Activated CD4-positive, alpha-beta T cell treated with anti-CD3 and anti-CD28 coated beads, Interleukin-2, amount 50 U/mL, for 16 hours (primary cell): ENCODE measurements at places on chromosomes 1 and 21.
A peak's percentile ranks its signal among the peaks of the same experiment; 100 is the strongest.

GRCh38 chr1:79874289-79874688, 867.8 kb upstream of the ADGRL4 start:
- no peak for DNase-seq

GRCh38 chr21:31992391-31992790, 119.6 kb downstream of the HUNK start:
- no peak for DNase-seq

GRCh38 chr1:59455206-59455605, 158.3 kb downstream of the FGGY start:
- DNase-seq, result no peak

- DNase-seq, result no peak
Observed at GRCh38 chr1:69175053-69175452, 392.7 kb upstream of the LRRC7 start.

GRCh38 chr1:29669158-29669871, 433.0 kb downstream of the PTPRU start:
- DNase-seq, result no peak

- DNase-seq, result peak; percentile 76
Observed at GRCh38 chr1:235887676-235888075, 21.0 kb upstream of the LYST start.

DNA sequence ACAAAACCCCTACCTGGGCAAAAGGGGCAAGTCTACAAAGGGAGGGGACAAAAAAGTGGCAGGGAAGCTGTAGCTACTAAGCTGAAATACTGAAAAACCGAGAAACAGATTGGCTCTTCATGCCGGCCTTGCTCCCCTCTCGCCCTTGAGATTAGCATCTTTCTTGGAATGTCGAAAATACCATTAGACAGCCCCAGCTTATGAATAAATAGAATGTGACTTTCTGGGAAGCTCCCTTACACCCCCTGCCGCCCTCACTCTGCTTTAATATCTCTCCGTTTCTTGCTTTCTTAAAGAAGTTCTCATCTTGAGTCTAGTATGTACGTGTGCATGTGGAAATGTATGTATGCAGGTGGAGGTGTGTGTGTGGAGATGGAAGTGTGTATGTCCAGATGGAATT, 14.1 kb downstream of the TRAF3IP3 start:
- no peak for DNase-seq

DNA sequence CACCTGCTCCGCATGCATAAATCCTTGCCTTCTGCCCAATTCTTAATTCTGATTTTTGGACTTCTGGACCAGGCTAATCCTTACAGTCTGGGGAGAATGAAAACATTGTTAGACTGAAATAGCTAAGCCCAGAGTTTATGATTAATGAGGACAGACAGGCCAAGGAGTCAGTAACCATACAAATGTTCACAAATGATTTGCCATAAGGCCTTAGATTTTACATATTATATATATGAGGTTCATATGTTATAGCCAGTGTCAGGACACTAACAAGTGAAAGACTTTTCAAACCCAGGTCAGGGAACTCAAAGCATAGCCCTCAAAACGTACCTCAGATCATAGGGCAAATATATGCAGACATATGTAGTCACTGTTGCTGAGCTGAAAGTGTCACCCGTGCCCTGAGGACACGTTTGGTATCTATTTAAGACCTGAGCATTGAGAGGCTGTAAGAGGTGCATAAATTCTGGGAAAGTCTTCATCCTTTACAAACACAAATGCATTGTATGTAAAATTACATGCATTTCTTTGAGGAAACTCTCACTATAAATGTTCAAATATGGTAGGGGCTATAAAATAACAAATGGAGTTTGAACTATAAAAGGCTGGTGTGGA, 45.3 kb upstream of the FBXO28 start:
- no peak for DNase-seq

DNA sequence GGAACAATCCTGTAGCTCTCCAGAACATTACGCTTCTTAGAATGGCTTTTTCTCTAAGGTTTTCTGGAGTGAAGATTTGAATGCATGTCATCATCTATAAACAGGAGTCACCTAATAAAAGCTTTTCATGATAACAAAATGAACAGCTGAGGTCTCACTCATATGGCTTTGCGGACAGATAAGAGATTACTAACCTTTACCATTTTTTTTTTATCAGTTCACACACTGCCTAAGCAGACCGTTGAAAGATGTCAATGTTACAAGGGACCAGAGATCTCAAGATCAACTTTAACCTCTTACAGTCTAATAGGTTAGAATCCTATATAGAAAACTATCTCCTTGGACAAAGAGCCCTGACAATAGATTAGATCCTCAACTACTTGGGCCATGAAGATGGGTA, 41.4 kb downstream of the SCMH1 start:
- no peak for DNase-seq

GRCh38 chr1:182589520-182589919, 464 bp upstream of the RNASEL start:
- DNase-seq, result no peak

DNA sequence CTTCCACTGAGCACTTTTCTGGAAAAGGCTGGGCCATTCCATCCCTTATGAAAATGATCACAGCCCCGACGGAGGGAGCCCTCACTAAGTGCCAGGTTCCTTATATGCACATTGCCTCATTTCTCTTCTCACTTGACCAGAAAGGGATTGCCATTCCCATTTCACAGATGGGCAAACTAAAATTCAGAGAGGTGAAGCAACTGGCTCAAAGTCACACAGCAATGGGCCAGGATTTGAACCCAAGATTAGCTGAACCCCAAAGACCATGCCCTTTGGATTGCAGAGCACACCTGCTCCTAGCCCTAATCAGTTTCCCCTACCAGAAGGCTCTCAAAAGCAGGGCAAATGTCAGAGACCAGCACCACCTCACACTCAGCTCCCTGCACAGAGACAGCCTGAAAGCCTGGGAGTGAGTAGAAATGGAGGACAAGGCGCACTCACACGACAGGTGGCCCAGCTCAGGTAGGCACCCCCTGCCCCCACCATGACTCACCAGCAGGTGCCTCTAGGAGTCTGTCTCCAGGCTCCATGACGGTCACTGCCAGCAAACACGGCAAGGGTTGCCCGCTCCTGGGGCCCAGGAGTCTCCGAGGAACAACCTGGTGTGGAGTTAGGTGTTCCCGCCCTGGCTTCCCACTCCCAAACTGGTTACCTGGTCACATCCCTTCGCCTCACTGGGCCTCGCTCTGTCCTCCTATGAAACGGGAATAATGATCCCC, 21.7 kb downstream of the SDC3 start:
- DNase-seq, result no peak

GRCh38 chr1:22104865-22105437, 37.9 kb downstream of the WNT4 start:
- DNase-seq, result peak; percentile 69

DNA sequence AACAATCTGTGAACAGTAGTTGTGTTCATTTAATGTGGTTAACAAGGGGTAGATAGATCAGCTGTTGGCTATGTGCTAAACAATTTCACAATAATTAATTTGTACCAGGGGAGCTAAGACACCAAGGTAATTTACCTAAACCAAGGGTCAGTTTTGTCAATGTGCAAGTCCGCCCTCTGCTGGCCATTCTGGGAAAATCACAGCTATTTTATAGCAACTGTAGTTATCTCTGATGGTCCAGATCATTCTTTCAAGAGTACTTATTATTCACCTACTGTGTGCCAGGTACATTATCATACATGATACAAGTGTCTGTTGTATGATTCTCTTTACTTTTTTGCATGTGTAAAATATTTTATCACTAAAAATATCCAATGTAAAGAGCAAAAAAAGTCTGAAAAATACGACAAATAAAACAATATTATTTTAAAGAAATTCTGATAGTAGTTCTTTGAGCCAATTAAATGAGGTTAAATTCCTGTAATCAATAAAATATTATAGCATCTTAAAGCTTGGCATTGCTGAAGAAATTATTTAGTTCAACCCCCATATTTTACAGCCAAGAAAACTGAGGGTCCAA, 312.3 kb upstream of the FAM78B start:
- DNase-seq, result peak; percentile 55

GRCh38 chr1:173355281-173356031, 121.7 kb upstream of the PRDX6 start:
- DNase-seq, result no peak

DNA sequence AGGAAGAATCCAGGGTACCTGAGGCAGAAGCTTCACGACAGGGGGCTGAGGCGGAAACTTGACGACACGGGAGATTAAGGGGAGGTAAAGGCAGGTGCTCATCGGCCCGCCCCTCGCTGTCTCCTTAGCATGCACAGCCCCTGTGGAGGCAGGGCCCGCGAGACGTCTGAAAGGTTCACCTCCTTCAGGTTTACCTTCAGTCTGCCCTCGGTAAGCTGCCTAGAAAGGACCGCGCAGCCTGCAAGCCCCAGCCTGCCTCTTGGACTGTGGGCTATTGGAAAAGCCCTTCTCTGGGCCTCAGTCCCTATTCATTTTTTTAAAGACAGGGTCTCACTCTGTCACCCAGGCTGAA, 28.5 kb downstream of the KNCN start:
- DNase-seq, result no peak

GRCh38 chr1:33177996-33178540, 3.8 kb downstream of the TRIM62 start:
- no peak for DNase-seq

DNA sequence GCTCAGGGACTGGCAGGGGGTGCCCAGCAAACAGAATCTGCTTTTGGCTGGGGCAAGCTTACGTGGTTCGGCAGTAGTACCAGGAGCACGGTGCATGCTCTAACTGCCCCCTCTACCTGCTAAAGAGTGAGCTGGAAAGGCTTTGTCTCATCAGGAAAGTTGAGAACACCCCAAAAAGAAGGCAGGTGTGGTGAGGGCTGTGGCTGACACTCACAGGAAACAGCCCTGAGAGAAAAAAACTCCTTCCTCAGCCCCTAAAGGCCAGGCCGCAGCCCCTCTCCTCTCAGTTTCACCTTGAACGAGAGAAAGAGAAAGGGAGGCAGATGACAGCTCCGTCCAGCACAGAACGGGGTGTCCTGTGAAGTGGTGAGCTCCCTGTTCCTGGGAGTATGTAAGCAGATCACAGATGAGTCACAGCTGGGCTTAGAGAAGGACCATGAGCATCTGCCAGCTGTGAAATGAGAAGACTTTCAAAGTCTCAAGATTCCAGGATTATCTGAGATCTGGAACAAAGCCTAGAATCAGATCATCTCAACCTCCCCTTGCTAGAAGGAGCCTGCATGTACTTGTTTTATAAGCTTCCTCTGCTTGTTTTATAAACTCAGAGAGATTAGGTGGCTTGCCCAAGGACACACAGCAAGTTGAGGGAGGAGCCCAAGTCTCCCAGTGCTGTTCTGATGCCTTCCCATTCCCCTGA, 13.4 kb downstream of the LAPTM5 start:
- peak; percentile 56 for DNase-seq

- DNase-seq, result no peak
Observed at GRCh38 chr1:31793586-31794285, 22.1 kb downstream of the SPOCD1 start.

- no peak for DNase-seq
Observed at GRCh38 chr1:71656902-71657301, 576.1 kb upstream of the ZRANB2 start.

- DNase-seq, result peak; percentile 47
Observed at GRCh38 chr1:233721004-233721595, 107.2 kb downstream of the KCNK1 start.

DNA sequence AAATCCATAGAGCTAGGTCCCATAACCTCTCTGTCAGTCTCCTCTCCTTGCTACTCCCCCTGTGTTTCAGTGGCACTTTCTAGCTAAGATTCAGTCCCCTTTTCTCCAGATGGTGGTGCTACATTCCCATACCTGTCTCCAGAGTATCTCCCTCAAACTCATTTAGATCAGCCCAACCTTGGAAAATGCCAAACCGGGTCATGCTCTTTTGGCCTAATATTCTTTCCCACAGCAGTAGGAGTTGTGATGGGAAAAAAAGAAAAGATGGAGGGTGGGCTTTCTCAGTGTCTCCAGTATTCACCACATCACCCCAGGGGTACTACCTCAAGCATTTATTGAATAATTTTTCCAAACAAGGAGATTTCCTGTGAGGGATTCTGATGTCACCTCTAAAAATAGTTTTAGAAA, 3.2 kb upstream of the RXFP4 start:
- peak; percentile 70 for DNase-seq

DNA sequence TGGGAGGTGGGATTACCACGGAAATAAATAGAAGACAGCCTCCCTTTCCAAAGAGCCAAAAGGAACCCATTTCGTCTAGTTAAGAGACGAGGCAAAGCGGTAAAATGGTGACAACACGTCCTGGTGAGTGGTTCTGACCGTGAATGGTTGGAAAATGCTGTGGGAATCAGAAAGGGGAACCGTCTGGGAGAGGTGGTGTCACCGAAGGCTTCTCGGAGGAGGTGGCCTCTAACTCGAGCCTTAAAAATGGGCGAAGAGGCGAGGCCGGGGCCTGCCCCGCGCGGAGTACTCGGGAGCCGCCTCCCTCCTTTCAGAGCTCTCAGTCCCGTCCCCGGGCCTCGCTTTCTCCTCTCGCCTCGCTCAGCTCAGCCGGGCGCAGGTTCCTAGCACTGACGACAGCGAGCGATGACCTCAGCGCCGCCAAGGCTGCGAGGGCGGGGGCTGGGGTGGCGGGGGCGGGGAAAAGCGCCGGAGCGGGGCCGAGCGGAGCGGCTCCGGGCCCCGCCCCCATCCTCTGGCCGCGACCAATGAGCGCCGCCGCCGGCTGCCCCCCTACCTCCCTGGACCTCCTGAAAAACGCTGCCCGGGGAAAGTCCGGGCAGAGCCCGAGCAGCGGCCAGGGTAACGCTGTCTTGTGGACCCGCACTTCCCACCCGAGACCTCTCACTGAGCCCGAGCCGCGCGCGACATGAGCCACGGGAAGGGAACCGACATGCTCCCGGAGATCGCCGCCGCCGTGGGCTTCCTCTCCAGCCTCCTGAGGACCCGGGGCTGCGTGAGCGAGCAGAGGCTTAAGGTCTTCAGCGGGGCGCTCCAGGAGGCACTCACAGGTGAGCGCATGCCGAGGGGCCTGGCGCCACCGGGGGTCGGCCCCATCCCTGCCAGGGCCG, at the start of gene BTG2:
Gene BTG2 (plus strand): TSS at position 601 of the 890 bp plus-strand sequence. CDS start 88 bp downstream, at position 689.
- DNase-seq, result peak; percentile 93

DNA sequence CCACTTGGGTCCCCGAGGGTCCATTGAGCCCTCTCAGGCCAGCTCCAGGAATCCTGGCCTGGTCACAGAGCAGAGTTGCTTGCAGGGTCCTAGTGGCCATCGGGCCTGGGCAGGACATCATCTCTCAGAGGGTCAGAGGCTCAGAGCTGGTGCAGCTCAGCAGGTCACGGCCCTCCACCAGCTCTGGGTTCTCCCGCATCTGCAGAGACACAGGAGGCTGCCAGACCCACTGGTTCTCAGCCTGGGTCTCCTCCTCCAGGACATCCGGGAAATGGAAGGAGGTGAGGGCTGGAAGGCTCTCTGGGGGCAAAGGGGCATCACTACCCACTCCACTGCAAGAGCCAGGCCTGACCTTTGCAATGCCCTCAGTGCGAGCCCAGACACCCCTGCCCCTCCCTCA, 6.5 kb downstream of the TMEM54 start:
- DNase-seq, result no peak
